Left kidney (tissue), 8 donors: ENCODE measurements at places on chromosomes 2 and 18.
A peak's percentile ranks its signal among the peaks of the same experiment; 100 is the strongest.

DNA sequence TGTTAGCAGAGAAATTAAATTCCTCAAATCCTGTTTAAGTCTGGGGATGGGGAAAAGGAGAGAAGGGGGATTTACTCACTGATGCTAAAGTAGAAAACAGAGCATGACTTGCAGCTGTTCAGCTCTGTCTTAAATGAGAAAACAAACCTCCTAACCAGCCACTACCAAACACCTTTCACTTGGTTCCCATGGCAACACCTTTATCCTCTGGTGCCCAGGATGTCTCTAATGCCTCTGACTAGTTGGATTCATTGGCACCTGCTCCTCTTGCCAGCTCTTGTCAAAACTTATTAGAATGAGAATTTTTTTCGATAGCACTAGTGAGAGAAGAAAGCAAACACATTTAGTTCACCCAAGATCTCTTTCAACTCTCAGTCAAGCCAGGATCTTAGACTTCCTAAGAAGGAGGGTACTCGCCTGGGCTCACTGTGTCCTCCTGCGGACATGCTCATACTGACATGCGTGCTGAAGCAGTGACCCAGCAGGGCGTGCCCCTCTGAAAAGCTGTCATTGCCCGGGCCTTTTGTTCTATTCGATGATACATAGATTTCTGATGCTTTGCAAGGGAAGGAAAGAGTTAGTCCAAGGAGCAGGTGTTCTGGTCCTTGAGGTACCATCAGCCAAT lies 656.0 kb upstream of the CELF4 start:
- no peak for DNase-seq

DNA sequence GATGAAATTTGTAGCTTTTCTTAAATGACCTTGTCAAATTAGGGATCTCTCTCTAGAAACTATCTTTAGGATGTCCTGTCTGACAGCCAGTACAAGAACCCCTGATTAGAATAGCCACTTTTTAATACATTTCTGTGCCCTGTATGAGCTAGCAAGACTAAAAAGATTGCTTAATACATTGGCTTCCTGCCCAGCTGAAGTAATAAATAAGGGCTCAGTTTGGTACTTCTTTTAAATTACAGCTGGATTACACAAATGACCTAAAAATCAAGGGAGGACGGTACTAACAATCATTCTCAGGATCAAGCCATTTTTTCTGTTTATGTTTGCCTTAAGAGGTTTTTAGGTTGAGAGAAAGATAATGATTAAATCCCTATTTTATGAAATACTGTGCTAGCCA lies 11.6 kb upstream of the OLA1 start:
- DNase-seq = peak; percentile 33

DNA sequence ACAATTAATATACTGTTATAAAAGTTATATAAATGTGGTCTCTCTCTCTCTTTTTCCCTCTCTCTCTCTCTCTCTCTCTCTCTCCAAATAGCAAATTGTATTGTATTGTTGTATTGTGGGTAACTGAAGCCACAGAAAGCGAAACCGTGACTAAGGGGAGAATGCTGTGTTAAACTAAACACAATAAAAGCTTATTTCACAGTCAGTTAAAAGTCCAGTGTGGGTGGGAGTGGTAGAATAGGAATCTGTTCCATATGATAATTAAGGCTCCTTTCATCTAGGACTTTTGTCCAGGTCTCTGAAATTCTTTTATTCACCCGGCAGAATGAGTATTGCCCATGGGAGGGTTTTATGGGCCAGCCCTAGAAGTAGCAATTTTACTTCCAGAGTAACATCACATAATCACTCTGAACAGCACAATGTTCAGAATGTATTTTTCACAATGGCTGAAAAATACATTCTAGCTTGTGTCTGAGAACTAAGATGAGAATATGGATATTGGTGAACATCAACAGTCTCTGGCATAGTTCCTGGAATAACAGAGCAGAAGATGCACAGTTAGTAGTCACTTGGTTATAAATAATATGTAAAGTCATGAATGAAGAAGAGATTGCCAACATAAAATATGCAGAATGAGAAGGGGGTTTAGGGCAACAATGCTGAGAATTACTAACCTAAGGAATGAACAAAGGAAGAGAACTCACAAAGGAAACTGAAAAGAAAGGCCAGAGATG lies 399.1 kb downstream of the PLCL1 start:
- DNase-seq = no peak

GRCh38 chr2:239110595-239111048 lies 262.7 kb downstream of the TWIST2 start:
- DNase-seq = no peak
